ENCODE measurements at places on chromosomes 6 and 20. TPM values are rescaled to one million over a fixed set of nuclear protein-coding genes. Genes with fewer than 3 reads are reported as not detected.

GRCh38 chr20:53810661-53811355 is 217.2 kb upstream of the ZNF217 start:
- H3K4me1 ChIP-seq = peaks cover 14% of the 10 kb centered on the region
- no peaks in the 10 kb centered on the region for H3K36me3 ChIP-seq
- no peak overlapping the region for H3K4me3 ChIP-seq
- H3K27me3 ChIP-seq = no peaks in the 10 kb centered on the region

LKAAEAR1 gene
- not detected for total RNA-seq

DNA sequence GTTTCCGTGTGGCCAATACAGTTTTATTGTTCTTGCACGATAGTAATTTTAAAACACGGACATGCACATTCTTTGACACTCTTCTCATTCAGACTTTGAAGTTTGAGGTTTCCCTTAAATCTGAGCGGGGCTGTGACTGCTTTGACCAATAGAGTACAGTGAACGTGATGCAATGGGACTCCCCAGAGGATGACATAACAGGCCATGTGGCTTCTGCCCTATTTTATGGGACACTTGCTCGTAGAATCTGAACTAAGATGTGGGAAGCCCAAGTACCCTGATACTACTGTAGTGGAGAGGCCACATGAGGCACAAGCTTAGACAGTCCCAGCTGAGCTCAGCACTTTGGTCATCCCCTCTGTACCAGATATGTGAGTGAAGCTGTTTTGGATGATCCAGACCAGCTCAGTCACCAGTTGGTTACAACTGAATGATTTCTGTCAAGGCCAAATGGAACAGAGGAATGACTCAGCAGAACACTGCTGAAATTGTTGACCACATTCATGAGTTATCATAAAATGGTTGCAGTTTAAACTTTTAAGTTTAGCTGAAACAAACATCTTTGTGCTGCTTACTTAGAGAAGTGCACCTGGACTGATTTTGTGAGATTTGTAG is 279.4 kb downstream of the RFPL4B start:
- no peaks in the 10 kb centered on the region for H3K4me1 ChIP-seq
- no peak overlapping the region for H3K27ac ChIP-seq
- no peak overlapping the region for H3K4me3 ChIP-seq
- H3K27me3 ChIP-seq = no peaks in the 10 kb centered on the region
- no peak for DNase-seq

TAF4 gene
- 26.8 TPM for total RNA-seq

DNA sequence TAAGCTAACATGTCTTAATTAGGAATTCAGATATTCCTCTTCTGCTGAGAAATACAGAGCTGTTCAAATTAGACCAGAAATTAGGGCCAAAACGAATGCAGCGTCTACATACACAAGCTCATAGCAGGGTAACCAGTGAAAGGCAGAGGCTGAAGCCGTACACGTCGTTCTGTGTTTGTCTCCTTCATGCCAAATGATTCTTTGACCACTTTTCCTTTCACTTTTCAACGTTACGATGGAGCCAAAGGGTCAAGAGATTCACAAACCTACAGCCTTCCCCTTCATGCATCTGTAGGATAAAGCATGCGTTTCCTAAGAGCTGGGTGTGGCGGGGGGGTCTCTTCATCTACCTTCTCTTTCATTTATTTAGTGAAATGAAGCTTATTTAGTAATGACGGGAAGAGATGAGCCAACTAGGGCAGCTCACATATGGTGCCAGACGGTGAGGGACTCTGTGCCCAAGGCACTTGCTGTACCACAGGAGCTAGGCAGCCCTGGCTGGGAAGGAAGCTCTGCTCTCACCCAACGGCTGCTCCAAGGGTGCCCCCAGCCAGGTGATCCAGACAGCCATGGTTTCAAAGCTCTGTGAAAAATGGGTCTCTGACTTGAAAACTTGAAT is 178.0 kb downstream of the ATXN1 start:
- no peak overlapping the region for H3K27ac ChIP-seq
- no peak overlapping the region for H3K4me3 ChIP-seq
- DNase-seq = no peak
- H3K4me1 ChIP-seq = no peaks in the 10 kb centered on the region
- no peaks in the 10 kb centered on the region for H3K27me3 ChIP-seq

GRCh38 chr6:138652824-138653223 is 120.7 kb upstream of the CCDC28A start:
- peaks cover 10% of the 10 kb centered on the region for H3K4me1 ChIP-seq
- H3K27ac ChIP-seq = no peak overlapping the region

THBS2 gene
- 0.39 TPM for total RNA-seq

GRCh38 chr6:164178679-164179332 is 764.3 kb downstream of the QKI start:
- no peak overlapping the region for H3K27ac ChIP-seq
- no peaks in the 10 kb centered on the region for H3K27me3 ChIP-seq
- no peak overlapping the region for H3K4me3 ChIP-seq
- H3K36me3 ChIP-seq = no peaks in the 10 kb centered on the region
- no peak for DNase-seq

GRCh38 chr6:32664827-32665362 is 1.6 kb downstream of the HLA-DQB1 start:
- no peak overlapping the region for H3K27ac ChIP-seq
- no peaks in the 10 kb centered on the region for H3K36me3 ChIP-seq
- no peaks in the 10 kb centered on the region for H3K4me1 ChIP-seq
- H3K4me3 ChIP-seq = no peak overlapping the region
- no peak for DNase-seq
- no peaks in the 10 kb centered on the region for H3K27me3 ChIP-seq

ANKRD66 gene
- not detected for total RNA-seq

DNA sequence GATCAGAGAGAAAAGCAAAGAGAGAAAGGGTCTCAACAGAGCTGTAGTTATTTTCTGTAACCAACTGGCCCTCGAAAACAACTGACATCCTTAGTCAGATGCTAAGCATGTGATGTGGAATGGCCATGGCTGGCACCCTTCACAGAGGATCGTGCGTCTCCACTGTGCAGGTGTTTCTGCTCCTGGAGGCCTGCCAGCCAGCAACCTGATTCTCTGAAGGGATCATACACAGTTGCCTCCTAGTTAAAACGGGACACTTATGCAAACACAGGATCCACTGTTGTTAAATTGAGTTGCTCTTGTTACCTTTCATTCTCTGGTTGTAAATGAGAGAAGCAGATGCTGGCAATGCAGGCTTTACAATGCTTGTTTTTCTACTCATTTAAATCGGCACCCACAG is 148.5 kb downstream of the HDGFL1 start:
- DNase-seq = no peak
- H3K4me3 ChIP-seq = no peak overlapping the region
- no peaks in the 10 kb centered on the region for H3K36me3 ChIP-seq
- H3K27ac ChIP-seq = no peak overlapping the region
- H3K27me3 ChIP-seq = no peaks in the 10 kb centered on the region

SERINC1 gene
- 45.2 TPM for total RNA-seq

- no peak overlapping the region for H3K27ac ChIP-seq
- peaks cover 6% of the 10 kb centered on the region for H3K4me1 ChIP-seq
- no peaks in the 10 kb centered on the region for H3K36me3 ChIP-seq
- H3K4me3 ChIP-seq = no peak overlapping the region
- no peaks in the 10 kb centered on the region for H3K27me3 ChIP-seq
Measured at GRCh38 chr6:105886814-105887544, 199.2 kb upstream of the PRDM1 start.
